ENCODE measurements at places on chromosomes 3 and 15. TPM values are rescaled to one million over a fixed set of nuclear protein-coding genes. Genes with fewer than 3 reads are reported as not detected.

Gene ANKUB1
- polyA plus RNA-seq, result not detected

Gene ATP10A
- 18.5 TPM for polyA plus RNA-seq

Gene KAT2B
- 1.7 TPM for polyA plus RNA-seq

Gene SLC28A2
- polyA plus RNA-seq, result not detected

Gene ZNF660
- polyA plus RNA-seq, result 0.41 TPM

Gene EPHA6
- polyA plus RNA-seq, result not detected

Gene ISLR2
- polyA plus RNA-seq, result not detected

Gene BCHE
- polyA plus RNA-seq, result not detected

Gene CCDC80
- 0.08 TPM for polyA plus RNA-seq

Gene IRAK2
- polyA plus RNA-seq, result 3.8 TPM

Gene AP3B2
- 0.35 TPM for polyA plus RNA-seq

Gene STRIT1
- polyA plus RNA-seq, result not detected

Gene LRRC15
- not detected for polyA plus RNA-seq

Gene SH3GL3
- not detected for polyA plus RNA-seq

Gene KLF15
- polyA plus RNA-seq, result not detected

Gene MYO5C
- 0.22 TPM for polyA plus RNA-seq

Gene COL6A5
- not detected for polyA plus RNA-seq

Gene ZNF770
- 146 TPM for polyA plus RNA-seq

Gene GADL1
- polyA plus RNA-seq, result not detected

Gene ATP8B4
- polyA plus RNA-seq, result not detected

Gene HESX1
- polyA plus RNA-seq, result not detected

Gene SYNPR
- not detected for polyA plus RNA-seq

Gene LRRN1
- 1.2 TPM for polyA plus RNA-seq

Gene COLQ
- polyA plus RNA-seq, result 0.26 TPM

Gene APOD
- polyA plus RNA-seq, result not detected

Gene ZNF197
- 5.2 TPM for polyA plus RNA-seq

Gene SKOR1
- not detected for polyA plus RNA-seq

Gene UBAP1L
- 0.09 TPM for polyA plus RNA-seq

Gene GOLGA8G
- polyA plus RNA-seq, result not detected

Gene SGO1
- 0.54 TPM for polyA plus RNA-seq

Gene FAM81A
- not detected for polyA plus RNA-seq

Gene TMCO5A
- not detected for polyA plus RNA-seq

Gene NPAP1
- polyA plus RNA-seq, result not detected

Gene CASR
- polyA plus RNA-seq, result not detected

Gene PROK2
- polyA plus RNA-seq, result not detected

Gene CSPG4
- polyA plus RNA-seq, result not detected

Gene TGM4
- not detected for polyA plus RNA-seq

Gene BTBD1
- 39.9 TPM for polyA plus RNA-seq

Gene FBXO40
- polyA plus RNA-seq, result 0.12 TPM

Gene GOLGA8J
- polyA plus RNA-seq, result not detected
